Osteocyte (in vitro differentiated cells): ENCODE measurements at places on chromosomes 4 and X. TPM values are rescaled to one million over a fixed set of nuclear protein-coding genes. Genes with fewer than 3 reads are reported as not detected.

The MAGEC1 gene
- total RNA-seq: not detected in 2 replicates

DNA sequence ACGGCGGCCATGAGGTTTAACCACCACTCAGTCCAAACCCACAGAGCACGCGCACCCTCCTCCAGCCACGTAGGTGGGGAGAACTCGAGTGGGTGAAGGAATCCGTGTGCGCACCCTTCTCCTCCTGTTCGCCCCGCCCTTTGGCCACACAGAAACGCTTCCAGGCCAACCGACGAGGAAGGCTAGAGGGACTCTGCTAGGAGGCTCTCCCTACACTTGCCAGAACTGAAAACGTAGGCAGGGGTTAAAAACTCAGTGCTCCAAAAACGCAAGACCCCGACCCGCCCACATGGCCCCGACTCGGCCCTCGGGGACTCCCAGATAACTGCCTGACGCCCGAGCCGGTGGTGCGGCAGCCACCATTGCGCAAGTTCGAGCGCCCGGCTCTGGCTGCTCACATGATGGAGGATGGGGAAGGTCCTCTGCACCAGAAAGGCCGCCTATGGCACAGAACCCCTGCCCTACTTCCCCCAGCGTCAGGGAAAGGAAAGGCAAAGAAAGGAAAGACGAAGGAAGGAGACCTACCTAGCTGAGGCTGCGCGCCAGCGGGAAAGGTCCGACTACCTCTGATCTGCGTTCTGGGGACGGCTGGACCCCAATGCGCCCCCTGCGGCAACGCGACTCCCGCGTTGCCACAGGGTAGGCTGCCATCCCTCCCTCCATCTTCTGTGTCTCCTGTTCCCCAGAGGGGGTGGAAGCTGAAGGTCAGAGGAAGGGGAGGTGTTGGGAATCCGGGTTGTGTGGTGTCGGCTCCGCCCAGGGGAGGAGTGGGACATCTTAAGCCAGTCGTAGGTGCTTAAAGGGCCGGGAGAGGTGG lies 201.9 kb upstream of the AGTR2 start:
- no peak for DNase-seq

The CXCL10 gene
- total RNA-seq: not detected in 2 replicates

DNA sequence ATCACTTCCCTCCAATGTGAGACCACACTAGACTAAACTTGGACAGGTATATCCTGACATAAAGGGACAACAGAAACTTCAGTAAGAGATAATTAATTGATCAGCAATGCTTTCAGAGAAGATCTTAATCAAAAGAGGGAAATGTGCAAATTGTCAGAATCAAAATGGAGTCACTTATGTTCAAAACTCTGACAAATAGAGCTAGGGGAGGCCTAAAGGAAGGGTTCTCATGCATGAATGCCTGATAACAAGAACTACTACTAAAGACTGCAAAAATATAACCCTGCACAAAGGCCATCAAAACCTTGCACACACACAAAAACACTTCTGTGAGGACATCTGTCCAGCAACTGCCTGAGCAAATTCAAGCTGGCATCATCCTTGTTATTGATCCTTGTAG lies 637.5 kb upstream of the INTU start:
- DNase-seq: no peak

GRCh38 chrX:81316163-81316562 lies 114.3 kb downstream of the SH3BGRL start:
- DNase-seq: no peak

The NPY1R gene
- 0.94 and 1.3 TPM in 2 replicates for total RNA-seq

The MTNR1A gene
- total RNA-seq: not detected in 2 replicates

The UGT2A1 gene
- not detected in 2 replicates for total RNA-seq

- DNase-seq: no peak
Measured at GRCh38 chrX:135639066-135639780, 74.2 kb upstream of the CT45A1 start.

The F8 gene
- 1.9 and 2.2 TPM in 2 replicates for total RNA-seq

- no peak for DNase-seq
Measured at GRCh38 chr4:1589098-1589497, 95.0 kb downstream of the FAM53A start.

GRCh38 chr4:184620212-184620867 lies 28.9 kb downstream of the CASP3 start:
- no peak for DNase-seq

DNA sequence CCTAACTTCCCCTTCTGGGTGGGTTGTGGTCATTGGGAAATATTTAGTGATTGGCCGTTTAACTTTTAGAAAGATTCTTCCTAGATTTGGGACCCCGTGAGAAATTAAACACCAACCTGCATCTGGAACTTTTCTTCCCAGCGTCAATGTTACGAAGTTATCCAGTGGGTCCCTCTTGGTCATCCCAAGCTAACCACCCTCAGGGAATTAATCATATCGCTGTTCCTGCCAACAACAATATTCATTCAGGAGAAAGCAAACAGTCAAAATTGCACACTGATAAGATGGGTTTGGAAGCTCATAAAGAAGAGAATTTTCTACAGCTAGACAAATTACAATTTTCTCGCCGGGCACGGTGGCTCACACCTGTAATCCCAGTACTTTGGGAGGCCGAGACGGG lies 121.2 kb upstream of the STX18 start:
- DNase-seq: no peak

The RNF128 gene
- total RNA-seq: not detected in 2 replicates
